ENCODE measurements at places on chromosomes 3 and 15. TPM values are rescaled to one million over a fixed set of nuclear protein-coding genes. Genes with fewer than 3 reads are reported as not detected.

The CCDC66 gene
- 11.4 TPM for total RNA-seq

The NEIL1 gene
- 3.4 TPM for total RNA-seq

DNA sequence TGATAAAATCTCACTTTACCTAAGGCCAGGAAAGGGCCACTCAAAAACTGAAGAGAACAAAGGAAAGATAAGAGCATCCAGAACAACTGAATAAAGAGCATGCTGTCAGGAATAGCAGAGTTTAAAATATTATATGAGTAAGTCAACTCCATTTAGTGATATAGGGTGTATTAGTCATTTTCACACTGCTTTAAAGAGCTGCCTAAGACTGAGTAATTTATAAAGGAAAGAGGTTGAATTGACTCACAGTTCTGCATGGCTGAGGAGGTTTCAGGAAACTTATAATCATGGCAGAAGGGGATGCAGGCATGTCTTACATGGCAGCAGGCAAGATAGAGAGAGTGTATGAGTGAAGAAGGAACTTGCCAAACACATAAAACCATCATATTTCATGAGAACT, 778.0 kb upstream of the NECTIN3 start:
- DNase-seq = no peak

- DNase-seq = no peak
Measured at GRCh38 chr15:87129916-87130315, 1050.2 kb downstream of the AGBL1 start.

- DNase-seq = no peak
Measured at GRCh38 chr3:129106320-129106719, 15.3 kb downstream of the RAB43 start.

GRCh38 chr15:101242160-101242998, 9.5 kb downstream of the CHSY1 start:
- DNase-seq = no peak

DNA sequence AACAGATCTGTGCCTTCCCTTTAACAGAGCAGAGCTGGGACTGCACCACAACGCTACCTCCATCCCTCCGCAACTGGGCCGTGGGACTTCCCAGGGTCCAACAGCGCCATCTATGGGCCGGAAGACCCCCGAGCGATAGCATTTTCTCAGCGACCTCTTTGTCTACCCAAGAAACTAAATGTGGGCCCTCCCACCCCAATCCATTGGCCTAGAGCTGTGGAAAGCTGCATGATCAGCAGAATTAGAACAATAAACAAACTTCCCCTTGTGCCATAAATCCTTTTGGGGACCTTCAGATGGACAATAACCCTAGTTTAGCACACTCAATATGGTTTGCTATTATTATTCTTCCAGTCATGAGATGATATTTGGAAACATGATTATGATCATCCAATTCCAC, 74.8 kb upstream of the NTRK3 start:
- DNase-seq = peak; percentile 27

Measured in psoas muscle (tissue), 8 donors.